Mammary epithelial cell (primary cell): ENCODE measurements at places on chromosomes 16 and 17.

GRCh38 chr16:23448392-23448791 lies 4.6 kb downstream of the COG7 start:
- DNase-seq: no peak

DNA sequence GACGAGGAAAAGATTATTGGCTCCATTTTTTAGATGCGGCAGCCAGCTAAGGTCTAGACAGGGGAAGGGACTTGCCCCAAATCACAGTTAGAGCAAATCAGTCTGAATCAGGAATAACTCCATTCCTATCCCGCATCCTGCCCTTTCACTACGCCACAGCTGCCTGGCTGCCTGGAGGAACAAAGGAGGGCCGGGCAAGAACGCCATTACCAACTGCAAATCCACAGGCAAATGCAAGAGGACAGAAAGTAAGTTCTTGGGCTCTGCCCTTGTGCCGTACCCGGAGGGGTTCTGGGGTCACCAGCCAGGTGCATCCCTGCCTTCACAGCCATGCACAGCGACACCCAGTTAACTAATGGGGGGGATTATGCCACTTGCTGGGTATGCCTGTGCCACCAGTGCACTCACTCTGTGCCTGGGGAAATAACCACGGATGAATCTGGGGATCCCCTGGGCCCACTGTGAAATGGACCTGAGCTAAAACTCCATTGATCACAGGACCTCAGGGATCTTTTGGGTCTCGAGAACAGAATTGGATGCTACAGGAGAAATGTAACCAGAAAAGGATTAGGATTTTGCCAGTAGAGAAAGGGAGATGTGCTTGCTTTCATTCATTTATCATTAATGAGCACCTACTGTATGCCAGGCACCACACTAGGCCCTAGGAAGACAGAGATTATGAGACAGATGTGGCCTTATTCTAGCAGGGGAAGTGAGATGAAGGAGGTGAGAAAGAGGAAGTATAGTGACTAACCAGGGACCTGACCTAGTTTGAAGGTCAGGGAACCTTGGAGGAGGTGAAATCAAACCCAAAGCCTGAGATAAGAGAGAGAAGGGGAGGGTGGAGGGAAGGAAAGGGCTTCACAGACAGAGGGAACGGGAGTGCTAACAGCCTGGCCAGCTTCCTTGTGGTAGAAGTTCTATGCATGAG lies 17.7 kb downstream of the BCL7C start:
- DNase-seq: no peak

DNA sequence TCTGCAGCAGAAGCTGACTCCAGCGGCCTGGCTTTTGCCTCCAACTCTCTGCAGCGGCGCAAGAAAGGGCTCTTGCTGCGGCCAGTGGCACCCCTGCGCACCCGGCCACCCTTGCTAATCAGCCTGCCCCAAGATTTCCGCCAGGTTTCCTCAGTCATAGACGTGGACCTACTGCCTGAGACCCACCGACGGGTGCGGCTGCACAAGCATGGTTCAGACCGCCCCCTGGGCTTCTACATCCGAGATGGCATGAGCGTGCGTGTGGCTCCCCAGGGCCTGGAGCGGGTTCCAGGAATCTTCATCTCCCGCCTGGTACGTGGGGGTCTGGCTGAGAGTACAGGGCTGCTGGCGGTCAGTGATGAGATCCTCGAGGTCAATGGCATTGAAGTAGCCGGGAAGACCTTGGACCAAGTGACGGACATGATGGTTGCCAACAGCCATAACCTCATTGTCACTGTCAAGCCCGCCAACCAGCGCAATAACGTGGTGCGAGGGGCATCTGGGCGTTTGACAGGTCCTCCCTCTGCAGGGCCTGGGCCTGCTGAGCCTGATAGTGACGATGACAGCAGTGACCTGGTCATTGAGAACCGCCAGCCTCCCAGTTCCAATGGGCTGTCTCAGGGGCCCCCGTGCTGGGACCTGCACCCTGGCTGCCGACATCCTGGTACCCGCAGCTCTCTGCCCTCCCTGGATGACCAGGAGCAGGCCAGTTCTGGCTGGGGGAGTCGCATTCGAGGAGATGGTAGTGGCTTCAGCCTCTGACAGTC lies 1.3 kb downstream of the PARD6A start:
- no peak for DNase-seq

- DNase-seq: no peak
Measured at GRCh38 chr17:37050920-37051319, 102.2 kb downstream of the AATF start.

DNA sequence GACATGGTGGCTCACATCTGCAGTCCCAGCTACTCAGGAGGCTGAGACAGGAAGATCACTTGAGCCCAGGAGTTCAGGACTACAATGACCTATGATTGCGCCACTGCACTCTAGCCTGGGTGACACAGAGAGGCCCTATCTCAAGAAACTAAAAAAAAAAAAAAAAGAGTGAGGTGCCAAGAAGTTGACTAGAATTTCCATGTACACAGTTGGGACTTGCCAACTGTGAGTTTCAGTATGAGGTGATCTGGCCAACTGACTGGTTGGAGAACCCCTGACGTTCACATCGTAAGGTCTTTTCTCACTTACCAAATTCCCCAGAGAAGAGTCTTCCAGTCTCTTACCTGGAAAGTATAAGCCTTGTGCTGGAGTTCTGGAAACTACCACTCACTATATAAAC lies 3.1 kb upstream of the MED11 start:
- DNase-seq: peak; percentile 31

DNA sequence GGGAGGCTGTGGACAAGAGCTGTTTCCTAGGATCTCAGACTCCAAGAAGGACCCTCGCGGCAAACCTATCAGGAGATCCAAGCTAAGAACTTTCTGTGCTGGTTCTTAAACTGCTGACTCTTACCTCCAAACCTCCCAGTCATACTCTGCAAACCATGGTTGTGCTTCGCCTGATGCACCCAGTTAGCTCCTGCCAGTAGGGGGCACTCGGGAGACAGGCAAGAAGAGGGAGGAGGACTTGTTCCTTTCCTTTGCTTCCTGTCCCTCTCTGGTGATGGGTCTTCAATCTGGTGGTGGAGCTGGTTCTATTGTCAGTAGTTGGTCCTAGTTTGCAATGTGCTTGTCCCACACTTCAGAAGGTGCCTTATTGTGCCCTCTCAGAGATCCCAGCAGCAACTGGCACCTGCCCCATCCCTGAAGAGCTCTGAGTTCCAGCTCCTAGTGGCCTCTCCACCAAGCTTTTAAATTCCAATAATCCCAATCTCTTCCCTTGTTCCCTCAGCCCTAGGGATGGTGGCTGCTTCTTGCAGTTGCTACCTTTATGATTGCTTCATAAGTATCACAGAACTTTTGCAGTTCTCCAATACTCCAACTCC lies 113.5 kb upstream of the RPL38 start:
- peak; percentile 40 for DNase-seq
